ENCODE measurements at places on chromosomes 7 and 10. TPM values are rescaled to one million over a fixed set of nuclear protein-coding genes. Genes with fewer than 3 reads are reported as not detected.

The ACBD7 gene
- total RNA-seq = 0.39 TPM

The SPDYE11 gene
- total RNA-seq = not detected

The AQP1 gene
- 0.20 TPM for total RNA-seq

GRCh38 chr7:75842836-75843446, 29.3 kb upstream of the CCL24 start:
- no peaks in the 10 kb centered on the region for H3K36me3 ChIP-seq
- peaks cover 6% of the 10 kb centered on the region for H3K4me1 ChIP-seq
- DNase-seq = no peak
- H3K27me3 ChIP-seq = no peaks in the 10 kb centered on the region

DNA sequence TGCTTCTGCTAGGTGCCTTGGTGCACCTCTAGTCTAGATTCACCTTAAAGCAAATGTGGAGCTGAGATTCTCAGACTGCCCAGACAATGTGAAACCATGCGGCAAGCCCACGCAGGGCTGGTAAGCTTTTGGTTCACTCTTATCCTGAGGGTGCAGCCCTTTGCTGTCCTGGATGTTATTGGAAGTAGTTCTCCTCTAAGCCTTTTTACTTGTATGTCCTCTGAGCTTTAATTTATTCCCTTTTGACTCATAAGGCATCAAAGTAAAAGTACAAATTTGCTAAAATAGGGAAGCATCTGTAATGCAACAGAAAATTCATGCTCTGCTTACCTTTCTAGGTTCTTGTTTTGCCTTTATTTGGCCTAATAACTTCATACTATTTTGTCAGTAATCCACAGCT, 186.8 kb downstream of the MACC1 start:
- no peak overlapping the region for H3K4me3 ChIP-seq
- H3K27me3 ChIP-seq = no peaks in the 10 kb centered on the region
- no peak for DNase-seq
- no peaks in the 10 kb centered on the region for H3K4me1 ChIP-seq

GRCh38 chr10:126122881-126123280, 226.5 kb downstream of the FANK1 start:
- H3K4me3 ChIP-seq = no peak overlapping the region
- DNase-seq = no peak
- no peak overlapping the region for H3K27ac ChIP-seq
- H3K36me3 ChIP-seq = no peaks in the 10 kb centered on the region
